Cardiac septum (tissue), 1 donor: ENCODE measurements at places on chromosomes 4 and X. TPM values are rescaled to one million over a fixed set of nuclear protein-coding genes. Genes with fewer than 3 reads are reported as not detected.

- DNase-seq = no peak
These were observed 45.8 kb downstream of the AREG start for GRCh38 chr4:74490736-74491135.

DNA sequence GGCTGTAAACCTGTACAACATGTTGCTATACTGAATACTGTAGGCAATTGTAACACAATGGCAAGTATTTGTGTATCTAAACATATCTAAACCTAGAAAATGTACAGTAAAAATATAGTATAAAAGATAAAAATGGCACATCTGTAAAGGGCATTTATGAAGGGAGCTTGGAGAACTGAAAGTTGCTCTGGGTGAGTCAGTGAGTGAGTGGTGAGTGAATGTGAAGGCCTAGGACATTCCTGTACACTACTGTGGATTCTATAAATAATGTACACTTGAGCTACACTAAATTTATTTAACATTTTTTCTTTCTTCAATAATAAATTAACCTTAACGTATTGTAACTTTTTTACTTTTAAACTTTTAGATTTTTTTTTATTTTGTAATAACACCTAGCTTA, 5.0 kb upstream of the SHROOM4 start:
- DNase-seq = no peak

- DNase-seq = no peak
These were observed 339.3 kb downstream of the MID1IP1 start for GRCh38 chrX:39140581-39140980.

DNA sequence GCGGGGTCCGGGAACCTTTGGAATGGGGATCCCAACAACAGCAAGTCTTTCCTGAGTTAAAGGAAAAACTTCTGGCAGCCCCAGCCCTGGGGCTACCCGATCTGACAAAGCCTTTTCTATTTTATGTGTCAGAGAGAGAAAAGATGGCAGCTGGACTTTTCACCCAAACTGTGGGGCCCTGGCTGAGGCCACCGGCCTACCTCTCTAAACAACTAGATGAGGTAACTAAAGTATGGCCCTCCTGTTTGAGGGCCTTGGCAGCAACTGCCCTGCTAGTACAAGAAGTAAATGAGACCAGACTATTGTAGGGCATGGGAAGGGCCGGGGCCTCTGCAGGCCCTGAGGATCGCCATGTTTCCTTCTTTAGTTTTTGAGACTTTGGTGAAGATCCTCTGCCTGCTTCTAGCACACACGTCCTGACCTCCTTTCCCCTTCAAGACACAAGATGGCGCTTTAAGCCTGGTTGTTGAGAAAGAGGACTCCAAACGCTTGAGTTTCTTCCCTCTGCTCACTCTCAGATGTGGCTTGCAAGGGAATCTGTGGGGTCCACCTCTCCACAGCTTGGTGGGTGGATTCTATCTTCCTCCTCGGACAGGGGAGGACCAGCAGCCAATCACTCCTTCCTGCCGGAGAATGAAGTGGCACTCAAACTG, 18.5 kb upstream of the DRD5 start:
- DNase-seq = no peak

CACNA1F gene
- 0.08 TPM for total RNA-seq
